ENCODE measurements at places on chromosomes 11 and 22.

- DNase-seq = no peak
These were observed 82.4 kb upstream of the VPREB1 start for GRCh38 chr22:22161924-22162851.

- DNase-seq = no peak
These were observed 9.1 kb upstream of the MN1 start for GRCh38 chr22:27810609-27811151.

- no peak for DNase-seq
These were observed 26.6 kb upstream of the CSNK2A3 start for GRCh38 chr11:11379661-11380060.

DNA sequence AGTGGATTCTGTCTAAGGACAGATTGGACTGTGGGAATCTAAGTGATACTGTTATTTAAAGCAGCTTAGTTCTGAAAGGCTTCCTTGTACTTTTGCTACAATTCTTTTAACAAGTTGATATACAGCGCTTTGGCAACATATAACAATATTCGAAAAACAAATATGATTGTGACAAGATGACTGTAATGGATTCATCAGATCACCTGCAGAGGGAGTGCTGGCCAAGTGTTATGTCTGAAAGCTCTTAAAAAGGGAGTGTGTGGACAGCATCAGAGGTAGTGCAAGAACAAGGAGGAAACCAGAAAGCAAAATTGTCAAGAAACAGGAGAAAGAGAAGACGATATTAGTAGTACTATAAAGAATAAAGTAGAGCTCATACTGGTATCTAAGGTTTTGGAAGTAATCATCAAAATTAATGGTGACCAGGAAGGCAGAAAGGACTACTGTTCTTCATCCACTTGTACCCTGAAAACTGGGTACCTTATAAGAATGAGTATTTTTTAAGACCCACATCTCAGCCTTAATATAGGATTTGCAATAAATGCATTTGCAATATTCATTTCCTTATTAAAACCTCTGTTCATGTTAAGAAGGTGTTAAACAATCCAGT, 1112.0 kb upstream of the CCDC90B start:
- DNase-seq = no peak

DNA sequence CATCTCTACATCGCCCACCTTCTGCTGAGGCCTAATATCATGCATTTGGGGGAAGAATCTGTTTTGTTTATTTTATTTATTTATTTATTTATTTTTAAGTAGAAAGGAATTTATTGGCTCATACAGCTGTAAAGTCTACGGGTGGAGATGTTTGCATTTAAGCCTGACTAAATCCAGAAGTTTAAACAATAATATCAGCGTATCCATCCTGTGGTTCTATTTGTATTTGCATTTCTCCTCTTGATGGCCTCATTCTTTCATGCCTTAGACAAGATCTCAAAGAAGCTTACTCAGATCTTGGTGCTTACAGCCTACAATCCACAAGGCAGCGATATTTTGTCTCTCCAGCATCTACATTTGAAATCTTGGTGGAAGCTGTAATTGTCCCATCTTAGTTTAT, 67.1 kb upstream of the CARD18 start:
- no peak for DNase-seq

DNA sequence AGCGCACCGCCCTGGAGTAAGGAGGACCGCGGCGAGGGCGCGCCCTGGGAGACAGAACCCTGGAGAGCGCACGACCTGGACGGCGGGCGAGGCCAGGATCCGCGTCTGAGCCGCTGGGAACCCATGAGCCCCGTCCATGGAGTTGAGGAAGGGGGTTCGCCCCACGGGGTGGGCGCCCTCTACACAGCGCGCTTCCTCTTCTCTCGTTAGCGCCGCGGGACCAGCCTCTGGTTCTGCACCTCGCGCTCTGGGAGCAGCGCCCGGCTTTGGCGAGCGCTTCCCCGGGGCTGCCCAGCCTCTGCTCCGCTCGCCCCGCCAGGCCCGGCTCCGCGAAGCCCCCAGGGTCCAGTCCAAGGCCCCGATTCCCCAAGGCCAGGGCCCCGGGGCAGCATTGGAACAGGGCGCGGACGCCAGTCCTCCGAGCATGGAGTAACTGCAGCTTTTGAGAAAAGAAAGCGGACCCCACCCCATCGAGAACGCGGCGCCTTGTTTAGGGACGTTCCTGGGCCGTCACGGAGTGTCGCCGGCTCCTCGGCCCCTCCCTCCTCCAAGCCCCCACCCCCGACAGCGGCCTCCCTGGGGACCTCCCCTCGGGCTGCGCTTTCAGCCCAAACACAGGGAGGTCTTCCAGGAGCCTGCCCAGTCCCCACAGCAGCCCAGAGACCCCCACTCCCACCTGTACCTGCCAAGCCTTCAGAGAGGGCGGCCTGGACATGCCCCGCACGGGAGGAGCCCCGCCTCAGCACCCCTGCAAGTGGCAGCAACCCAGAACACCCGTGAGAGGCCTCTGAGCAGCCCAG, 56.2 kb downstream of the BRD1 start:
- no peak for DNase-seq

DNA sequence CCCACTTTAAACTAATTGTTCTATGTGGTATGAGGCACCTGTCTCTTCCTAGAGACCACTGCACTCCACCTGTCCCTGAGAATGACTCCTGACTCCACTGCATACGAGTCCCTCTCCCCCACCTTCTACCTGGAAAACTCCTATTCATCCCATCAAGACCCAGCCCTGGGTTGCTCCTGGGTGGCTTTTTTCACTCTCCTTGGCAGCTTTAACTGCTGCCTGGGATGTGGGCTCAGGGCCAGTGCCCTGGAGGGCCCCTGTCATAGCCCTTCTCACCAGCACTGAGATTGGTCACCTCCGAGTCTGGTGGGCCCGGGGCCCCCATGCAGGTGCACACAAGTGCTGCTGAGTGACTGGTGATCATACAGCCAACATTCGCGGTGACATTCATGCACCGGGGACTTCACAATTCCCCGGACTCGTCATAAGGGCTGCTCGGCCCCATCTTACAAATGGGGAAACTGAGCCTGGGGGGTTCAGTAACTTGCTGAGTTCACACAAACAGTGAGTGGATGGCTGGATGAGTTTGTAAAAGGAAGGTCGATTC, 25.9 kb upstream of the TOLLIP start:
- DNase-seq = no peak

DNA sequence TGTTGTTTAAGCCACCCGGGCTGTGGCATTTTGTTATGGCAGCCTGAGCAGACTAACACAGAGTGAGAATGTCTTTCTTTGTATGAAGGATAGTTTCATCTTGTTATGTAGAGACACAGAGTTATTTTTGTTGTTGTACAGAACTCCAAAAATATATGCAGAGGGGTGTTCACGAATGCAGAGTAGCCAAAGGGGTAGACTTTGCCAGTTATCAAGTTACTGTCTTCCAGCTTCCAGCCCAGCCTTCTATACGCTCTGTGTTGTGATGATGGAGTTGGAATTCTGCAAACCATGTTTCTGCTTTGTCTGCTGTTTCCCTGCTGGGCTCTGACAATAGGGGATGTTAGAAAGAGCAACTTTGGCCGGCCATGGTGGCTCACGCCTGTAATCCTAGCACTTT, 44.1 kb downstream of the RPS6KA4 start:
- no peak for DNase-seq

- no peak for DNase-seq
These were observed 17.7 kb downstream of the POLDIP3 start for GRCh38 chr22:42596863-42597530.

GRCh38 chr11:34680918-34681586, 60.2 kb downstream of the EHF start:
- DNase-seq = no peak

DNA sequence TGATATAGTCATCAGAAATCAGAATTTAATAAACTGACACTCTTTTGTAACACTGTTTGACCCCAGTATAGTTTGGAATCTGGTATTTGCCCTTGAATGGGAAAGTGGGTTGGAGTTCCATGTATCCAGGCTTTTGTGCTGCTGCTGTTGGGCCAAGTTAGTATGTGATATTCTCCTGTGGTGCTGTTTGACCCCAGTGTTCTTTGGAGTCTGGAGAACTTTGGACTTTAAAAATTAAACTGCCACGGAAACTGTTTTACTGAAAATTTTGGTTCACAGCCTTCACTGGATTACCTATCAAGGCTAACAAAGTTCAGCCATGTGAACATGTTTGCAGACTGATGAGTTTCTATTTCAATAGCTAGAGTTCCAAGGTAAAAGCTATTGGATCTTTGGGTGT, 740 bp downstream of the GLYATL1 start:
- no peak for DNase-seq

GRCh38 chr11:64710418-64711137, 12.4 kb downstream of the NRXN2 start:
- DNase-seq = no peak

GRCh38 chr11:94730153-94730552, 38.0 kb upstream of the AMOTL1 start:
- no peak for DNase-seq

- DNase-seq = no peak
These were observed 96.9 kb downstream of the MTMR3 start for GRCh38 chr22:29979777-29980321.

DNA sequence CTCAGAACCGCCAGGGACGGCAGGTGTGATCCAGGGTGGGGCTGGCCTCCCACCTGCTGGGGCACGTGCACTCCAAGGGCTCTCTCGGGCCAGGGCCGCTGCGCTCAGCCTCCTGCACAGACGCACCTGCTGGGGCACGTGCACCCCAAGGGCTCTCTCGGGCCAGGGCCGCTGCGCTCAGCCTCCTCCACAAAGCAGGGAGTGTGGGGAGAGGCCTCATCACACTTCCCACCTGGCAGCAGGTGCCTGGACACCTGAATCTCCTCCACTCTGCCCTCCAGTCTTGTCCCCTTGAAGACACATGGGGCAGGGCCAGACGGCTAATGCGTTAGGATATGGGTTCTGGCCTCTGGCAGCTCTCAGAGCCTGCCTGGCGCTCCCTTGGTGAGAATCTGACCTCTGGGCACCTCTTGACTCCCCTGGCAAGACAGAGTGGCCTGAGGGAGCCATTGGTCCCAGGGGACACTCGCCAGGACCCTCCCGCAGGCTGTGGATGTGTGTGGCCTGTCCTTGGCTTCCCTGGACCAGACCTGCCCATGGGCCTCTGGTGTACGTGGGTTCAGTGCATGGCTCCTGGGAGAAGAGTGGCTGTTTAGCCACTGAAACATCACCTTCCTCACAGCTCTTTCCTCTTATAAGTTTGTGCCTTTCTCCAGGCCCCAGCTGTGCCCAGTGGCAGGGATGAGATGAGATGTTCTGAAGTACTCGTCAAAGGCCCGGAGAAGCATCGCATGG, 73.5 kb downstream of the BRD1 start:
- DNase-seq = peak; percentile 38

DNA sequence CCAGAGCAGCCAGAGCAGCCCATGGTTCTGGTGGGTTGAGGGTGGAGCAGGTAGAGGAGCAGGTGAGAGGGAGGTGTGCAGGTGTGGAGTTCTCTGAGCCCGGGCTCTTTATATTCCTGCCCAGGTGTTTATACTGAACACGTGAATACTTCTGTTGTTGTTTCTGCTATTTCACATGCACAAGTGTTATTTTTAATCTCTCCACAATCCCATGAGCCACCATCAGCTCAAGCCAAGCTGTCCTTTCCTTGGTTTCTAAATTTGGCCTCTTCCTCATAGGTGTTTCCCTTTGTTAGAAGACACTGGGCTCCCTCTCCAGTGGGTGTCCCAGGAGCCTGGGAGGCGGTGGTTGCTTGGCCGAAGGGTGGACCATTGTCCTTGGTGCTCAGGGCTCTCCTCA, at the start of gene KRTAP5-3:
Gene KRTAP5-3 (minus strand): TSS at position 101 of the 400 bp plus-strand sequence. CDS start 78 bp downstream, at position 23.
- no peak for DNase-seq

DNA sequence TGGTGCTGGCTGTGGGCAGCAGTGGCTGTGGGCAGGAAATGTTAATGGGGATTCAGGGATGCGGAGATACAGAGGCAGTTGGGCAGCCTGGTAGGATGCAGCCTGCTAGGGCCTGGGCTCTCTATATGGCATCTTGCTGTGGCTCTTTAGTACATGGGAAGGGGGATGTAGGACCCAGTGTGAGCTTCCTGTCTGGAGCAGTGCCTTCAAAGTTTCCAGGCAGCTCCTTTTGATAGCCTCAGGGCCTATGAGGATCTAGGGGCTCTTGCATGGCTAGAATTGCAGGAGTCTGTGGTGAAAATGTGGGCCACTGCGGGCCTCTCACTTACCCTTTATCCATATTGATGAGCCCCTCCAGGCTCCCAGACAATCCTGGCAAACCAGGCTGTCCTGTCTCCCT, 213.2 kb upstream of the SNX19 start:
- DNase-seq = no peak

Measured in activated CD8-positive, alpha-beta memory T cell treated with anti-CD3 and anti-CD28 coated beads, Interleukin-2, amount 10 ng/mL, durations not matched to agents 7 days and 5 days (primary cell).